ENCODE measurements at places on chromosomes 6 and 20.
A peak's percentile ranks its signal among the peaks of the same experiment; 100 is the strongest.

DNA sequence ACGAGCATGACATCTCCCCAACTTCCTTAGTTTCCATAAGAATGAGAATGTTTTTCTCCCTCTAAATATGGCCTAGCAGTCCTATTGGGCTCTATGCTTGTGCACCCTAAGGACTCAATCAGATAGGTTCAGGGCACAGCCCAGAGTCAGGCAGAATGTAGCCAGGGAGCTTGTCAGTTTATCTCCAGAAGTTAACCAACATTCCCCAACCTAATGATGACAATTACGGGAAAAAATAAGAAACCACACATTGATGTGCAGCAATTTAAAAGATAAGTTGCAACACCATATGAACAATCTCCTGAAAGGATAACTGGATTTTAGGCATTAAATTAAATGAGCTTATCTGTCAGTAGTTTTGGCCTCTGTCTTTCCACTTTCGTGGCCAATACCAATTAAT lies 71.1 kb downstream of the HDDC2 start:
- no peak for DNase-seq

DNA sequence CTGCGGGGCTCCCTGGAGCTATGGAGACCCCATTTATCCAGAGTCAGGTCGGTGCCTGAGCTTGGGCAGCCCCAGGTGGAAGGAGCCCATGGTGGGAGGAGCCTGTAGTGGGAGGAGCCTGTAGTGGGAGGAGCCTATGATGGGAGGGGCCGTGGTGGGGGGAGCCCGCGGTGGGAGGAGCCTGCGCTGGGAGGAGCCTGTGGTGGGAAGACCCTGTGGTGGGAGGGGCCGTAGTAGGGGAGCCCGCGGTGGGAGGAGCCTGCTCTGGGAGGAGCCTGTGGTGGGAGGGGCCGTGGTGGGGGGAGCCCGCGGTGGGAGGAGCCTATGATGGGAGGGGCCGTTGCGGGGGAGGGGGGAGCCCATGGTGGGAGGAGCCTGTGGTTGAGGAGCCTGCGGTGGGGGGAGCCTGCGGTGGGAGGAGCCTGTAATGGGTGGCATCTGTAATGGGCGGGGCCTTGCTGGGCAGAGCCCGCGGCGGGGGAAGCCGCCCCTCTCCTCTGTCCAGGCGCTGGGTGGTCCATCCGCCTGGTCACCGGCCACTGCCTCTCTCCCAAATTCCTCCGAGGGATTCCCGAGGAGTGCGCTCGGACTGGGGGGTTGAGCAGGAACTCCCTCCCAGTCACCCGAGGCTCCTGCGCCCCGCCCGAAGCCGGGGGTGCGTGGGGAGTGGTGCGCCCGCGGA lies 567 bp upstream of the FNDC11 start:
- DNase-seq: peak; percentile 76

DNA sequence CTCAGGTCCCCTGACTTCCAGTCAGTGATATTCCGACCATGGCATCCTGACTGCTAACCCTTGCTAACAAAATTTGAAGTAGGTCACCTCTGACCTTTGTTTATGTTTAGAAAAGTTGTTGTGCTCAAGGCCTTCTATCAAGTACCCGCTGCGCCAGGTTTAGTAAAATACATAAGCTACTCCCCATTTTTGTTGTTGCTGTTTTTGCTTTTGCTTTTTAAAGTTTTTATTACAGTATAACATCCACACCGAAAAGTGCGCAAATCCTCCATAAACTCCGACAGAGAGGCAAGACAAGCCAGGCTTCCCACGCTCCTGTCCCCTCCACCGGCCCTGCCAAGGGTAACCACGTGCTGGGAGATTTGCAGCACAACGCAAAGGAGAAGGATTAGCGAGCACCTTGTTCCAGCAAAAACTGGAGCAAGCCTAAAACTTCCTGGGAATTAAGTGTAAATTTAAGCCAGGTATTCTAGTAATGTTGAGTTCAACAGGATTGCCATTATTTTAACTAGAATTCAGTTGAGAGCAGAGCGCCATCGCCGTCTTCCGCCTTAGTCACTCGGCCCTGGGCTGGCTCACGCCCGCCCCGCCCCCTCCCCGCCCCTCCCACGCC lies 17.8 kb upstream of the HMGN4 start:
- no peak for DNase-seq

- DNase-seq: no peak
These were observed 1176.8 kb upstream of the ADGRB3 start for GRCh38 chr6:67458265-67458664.

DNA sequence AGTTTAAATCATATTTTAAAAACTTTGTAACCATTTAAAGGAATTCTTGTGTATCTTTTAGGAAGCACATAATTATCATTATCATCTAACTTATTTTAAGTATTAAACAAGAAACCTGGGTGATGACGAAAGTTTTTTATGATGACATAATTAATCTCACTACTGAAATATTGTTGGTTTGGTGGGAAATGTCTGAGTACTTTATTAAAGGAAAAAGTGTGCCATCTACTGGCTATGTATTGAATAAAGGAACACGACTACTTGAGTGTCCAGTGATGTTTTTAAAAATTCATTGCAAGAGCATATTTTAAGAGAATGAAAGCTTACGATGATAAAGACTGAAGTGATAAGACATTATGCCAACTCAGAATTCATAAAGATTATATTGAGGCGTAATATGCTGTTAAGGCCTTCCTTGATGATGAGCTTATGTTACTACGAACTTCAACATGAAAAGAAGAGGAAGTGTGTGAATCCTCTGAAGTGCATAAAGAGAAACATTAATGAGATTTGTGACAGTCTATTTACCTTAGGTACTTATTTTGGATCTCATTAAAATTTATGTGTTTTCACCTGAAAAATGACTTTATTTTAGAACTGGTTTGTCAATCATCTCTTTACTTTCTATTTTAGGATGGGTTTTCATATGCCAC lies 12.0 kb upstream of the TRMT11 start:
- DNase-seq: no peak

DNA sequence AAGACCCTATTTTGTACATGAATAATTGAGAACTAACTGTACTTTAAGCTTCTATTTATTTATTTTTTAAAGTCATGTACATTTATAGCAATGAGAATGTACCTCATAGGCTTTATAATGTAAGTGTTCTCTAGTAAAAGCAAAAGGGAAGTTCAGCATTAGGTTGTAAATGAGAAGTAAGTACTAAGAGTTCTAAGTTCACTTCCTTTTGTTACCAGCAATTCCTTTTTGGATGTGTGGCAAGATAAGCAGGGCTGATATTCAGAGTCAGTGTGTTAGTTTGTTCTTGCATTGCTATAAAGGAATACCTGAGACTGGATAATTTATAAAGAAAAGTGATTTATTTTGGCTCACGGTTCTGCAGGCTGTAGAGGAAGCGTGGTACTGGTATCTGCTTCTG lies 54.0 kb upstream of the CCN2 start:
- no peak for DNase-seq

GRCh38 chr6:158775832-158776231 lies 43.3 kb downstream of the EZR start:
- DNase-seq: no peak

- DNase-seq: no peak
These were observed 87.5 kb downstream of the RALGAPA2 start for GRCh38 chr20:20624914-20625313.

- DNase-seq: no peak
These were observed 375.3 kb downstream of the MAFB start for GRCh38 chr20:40313730-40314129.

DNA sequence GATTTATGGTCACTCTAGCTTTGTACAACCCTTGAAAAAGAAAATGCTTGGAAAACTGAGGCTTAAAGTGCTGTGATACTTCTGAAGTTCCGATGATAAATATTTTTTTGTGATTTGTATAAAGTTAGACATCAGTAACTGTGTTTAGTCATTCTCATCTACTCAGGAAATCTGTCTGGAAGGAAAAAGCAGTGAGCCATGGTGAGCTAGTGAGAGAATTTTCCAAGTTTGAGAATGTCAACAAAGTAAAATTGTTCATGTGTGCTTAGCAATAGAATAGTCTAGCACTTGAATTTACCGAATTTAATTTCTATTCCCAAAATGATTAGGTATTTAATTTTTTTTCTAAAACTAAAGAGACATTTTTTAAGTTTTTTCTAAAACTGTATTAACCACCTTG lies 41.3 kb upstream of the PLCB4 start:
- no peak for DNase-seq

- no peak for DNase-seq
These were observed 12.6 kb upstream of the PCMTD2 start for GRCh38 chr20:64242797-64243475.

DNA sequence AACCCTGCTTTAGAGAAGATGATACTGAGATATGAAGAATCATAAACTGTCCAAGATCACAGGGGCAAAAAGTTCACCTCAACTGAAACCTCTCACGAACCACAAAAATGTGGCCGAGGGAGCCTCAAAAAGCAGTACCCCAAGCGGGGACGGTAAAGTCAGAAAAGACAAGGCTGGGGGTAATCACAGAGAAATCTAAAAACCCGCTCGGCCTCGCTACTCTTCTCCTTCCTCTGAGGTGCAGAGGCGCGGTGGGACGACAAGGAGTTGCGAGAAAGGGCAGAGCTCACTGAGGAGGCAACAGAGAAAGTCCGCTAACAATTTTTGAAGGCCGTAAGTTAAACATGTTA lies 356 bp upstream of the IRAK1BP1 start:
- DNase-seq: no peak

DNA sequence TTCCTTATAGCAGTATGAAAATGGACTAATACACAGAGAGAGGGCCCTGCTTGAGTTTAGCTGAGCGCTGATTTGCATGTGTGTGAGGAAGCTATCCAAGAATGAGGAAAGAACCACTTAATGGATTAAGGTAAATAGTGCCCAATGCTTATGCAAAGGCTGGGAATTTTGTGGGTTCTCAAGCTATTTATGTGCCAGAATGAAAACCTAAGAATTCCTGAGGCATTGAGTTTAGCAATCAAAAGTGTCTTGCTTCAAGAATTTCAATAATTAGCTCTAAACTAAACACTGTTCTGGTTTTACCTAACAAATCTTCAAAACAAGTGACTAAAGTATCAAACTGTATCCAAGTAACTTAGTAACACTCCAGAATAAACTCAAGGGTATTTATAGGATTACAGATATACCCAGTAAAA lies 7.0 kb upstream of the OR14J1 start:
- DNase-seq: no peak

- DNase-seq: no peak
These were observed 360.7 kb upstream of the FLRT3 start for GRCh38 chr20:14698125-14698524.

DNA sequence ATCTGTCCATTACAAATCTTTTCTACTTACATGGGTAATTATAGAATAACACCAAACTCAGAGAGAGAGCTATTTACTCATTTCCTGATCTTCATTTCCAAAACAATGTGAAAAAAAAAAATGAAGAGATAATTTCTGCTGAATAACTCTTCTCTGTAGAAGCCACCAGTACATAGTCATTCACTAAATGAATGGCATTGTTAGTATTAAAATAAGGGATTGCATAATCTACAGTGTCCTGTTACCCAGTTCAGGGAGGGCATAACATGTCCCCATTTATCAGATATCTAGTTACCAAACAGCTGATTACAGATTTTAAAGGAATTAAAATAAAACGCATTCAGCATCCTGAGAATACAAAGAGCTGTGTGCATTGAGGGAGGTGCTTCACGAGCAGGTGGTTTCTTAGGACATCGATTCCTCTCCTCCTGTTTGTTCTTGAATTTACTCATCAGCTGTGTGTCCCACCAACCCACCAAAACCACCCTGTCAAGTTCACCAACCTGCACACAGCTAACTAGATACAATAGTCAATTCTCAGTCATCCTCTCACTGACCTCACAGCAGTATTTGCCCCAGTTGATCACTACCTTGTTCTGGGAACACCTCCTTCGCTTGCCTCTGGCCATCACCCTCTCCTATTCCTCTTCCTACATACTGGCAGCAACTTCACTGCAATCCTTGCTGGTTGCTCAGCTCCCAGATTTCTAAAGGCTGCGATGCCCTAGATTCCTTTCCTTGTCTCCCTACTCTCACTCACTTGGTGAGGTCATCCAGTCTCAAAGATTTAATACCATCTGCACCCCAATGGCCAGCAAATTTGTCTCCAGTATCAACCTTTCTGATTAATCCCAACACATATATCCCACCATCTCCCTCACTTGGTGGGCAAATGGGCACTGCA lies 18.7 kb downstream of the CNKSR3 start:
- no peak for DNase-seq
